Activated naive CD4-positive, alpha-beta T cell treated with anti-CD3 and anti-CD28 coated beads for 36 hours (primary cell): ENCODE measurements at places on chromosomes 3 and 15. TPM values are rescaled to one million over a fixed set of nuclear protein-coding genes. Genes with fewer than 3 reads are reported as not detected.

DNA sequence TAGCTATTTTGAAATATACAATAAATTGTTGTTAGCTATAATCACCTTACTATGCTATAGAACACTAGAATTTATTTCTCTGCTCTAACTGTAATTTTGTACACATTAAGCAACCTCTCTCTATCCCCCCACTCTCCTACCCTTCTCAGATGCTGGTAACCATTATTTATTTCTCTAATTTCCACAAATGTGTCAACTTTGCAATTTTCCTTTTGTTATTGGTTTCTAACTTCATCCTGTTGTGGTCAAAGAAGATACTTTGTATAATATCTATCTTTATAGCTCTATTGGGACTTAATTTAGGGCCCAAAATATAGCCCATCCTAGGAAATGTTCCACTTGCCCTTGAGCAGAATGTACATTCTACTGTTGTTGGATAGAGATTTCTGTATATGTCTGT, 229.3 kb downstream of the SATB1 start:
- DNase-seq, result no peak

- DNase-seq, result no peak
These were observed 185.6 kb downstream of the PLCL2 start for GRCh38 chr3:17070161-17070959.

DNA sequence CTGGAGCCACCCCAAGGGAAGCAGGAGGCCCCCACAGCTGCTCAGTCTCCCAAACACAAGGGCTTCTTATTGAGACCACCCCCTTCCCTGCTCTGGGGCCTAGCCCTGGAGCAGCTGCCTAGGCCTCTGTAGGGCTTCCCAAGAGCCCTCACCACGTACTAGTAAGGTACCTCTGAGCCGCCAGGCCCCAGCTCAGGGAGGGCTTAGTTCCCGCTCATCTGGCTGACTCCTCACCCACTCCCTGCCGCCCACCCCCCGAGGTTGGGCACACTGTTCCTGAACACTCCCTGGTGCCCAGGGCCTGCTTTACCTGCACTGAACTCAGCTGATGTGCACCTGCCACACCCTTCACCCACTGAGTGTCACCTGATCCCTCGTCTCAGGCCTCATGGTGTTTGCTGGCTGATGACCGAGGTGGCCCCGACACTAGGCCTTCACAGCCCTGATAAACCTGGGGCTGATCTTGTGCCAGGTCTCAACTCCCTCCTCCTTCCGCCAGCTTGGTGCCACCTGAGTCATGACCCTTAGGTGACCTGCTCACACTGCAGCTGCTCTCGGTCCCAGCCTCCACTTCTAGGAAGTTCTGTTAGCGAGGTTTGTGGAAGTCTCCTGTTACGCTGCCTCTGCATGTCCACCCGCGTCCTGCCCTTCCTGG, 18.0 kb upstream of the SPTBN5 start:
- no peak for DNase-seq

Gene ACAN
- not detected for total RNA-seq

GRCh38 chr15:64928626-64929220, 17.0 kb downstream of the ANKDD1A start:
- DNase-seq, result no peak

Gene IMPG2
- total RNA-seq, result 0.07 TPM
